Fibroblast of skin of scalp (primary cell): ENCODE measurements at places on chromosomes 1 and 21.
A peak's percentile ranks its signal among the peaks of the same experiment; 100 is the strongest.

- peak; percentile 25 for DNase-seq
Observed at GRCh38 chr1:115669886-115670285, 28.1 kb downstream of the VANGL1 start.

GRCh38 chr21:43613755-43614638 is 45.3 kb downstream of the HSF2BP start:
- peak; percentile 76 for DNase-seq

DNA sequence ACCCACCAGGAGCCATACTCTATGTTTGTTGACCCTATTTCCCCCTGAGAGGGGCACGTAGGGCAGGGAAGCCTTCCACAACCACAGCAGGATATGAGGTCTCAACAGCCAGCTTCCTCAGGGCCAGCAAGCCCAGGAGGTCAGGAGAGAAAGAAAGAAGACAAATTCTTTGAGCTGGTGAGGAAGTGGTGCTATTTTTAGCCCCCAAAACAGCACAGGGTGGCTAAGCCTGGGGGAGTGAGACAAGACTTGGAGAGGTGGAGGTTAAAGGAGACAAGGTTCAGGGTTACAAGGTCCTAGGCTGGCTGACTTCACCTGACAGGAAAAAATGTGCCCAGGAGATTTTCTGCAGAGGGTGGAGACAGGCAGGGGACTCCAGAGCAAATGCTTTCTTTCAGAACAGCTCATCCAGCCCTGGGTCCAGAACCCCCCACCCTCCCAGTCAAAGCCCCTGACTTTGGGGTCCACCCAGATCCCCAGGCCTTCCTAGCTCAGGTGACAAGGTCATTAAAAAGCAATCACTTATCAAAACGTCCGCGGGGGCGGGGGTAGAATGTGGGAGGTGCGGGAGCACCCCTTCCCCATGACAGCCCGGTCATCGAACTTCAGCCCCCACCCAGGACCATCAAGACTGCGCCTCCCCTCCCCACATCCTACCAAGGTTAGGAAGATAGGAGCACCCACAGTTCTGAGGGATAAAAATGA is 1.3 kb downstream of the SV2A start:
- no peak for DNase-seq

DNA sequence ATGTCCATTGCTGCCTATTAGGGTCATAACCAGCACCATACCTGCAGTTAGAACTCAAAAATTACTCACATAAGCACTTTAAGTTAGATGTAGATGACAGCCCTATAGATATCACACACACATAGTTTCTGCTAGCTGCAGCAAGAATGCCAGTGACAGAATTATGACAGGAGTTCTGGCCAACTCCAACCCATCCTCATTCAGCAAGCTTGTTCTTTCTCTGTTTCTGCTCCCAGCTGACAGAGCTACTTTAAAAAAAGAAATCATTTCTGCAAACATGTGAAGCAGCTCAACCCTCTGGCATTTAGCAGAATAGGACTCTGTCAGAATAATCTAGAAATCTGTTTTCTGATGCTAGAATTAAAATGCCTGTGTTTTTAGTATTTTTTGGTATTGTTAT is 23.8 kb upstream of the OTUD7B start:
- DNase-seq = no peak

GRCh38 chr1:6727535-6727934 is 25.9 kb upstream of the DNAJC11 start:
- peak; percentile 63 for DNase-seq

DNA sequence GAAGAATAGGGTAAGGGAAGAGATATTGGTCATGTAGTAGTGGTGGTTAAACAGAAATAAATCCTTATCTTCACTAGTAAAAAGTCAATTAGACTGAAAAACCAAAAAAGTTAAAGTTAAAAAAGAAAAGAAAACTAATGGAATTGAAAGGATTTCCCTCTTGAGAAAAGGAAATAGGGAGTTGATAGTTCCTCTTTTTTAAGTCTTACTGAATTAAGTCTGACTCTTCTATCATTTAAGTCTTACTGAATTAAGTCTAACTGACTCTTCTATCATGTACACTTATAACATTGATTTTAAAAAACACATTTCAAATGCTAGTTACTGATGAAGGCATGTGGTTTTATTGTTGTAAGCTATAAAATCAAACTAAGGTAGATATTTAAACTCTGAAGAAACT is 49.5 kb upstream of the TENT5C start:
- DNase-seq = no peak

- peak; percentile 52 for DNase-seq
Observed at GRCh38 chr1:205319081-205320018, 2.2 kb downstream of the NUAK2 start.

DNA sequence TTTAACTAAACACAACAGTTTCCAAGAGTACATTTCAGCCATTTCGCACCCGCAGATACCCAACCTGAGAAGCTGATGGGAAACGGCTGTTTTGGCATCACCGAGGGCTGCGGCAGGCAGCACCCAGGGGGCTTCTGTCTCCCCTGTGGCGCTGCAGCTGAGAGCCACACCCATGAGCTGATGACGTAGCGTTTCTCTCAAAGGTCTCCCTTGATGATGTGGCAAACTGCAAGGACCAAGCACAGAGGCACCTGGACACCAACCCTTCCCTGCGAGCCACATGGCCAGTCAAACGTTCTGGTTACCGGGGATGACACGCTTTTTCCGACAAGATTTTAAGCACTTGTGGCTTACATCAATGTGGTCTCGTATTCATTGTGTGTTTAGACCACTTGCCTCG is 150.8 kb upstream of the ERG start:
- DNase-seq = no peak

GRCh38 chr1:200967693-200968468 is 55.6 kb downstream of the KIF21B start:
- DNase-seq = no peak

GRCh38 chr1:43431676-43432075 is 22.1 kb downstream of the HYI start:
- no peak for DNase-seq
